ENCODE measurements at places on chromosomes 4 and X. TPM values are rescaled to one million over a fixed set of nuclear protein-coding genes. Genes with fewer than 3 reads are reported as not detected.

The GPR50 gene
- not detected for polyA plus RNA-seq

The DRP2 gene
- polyA plus RNA-seq, result 2.7 TPM

The CABS1 gene
- polyA plus RNA-seq, result 0.12 TPM

DNA sequence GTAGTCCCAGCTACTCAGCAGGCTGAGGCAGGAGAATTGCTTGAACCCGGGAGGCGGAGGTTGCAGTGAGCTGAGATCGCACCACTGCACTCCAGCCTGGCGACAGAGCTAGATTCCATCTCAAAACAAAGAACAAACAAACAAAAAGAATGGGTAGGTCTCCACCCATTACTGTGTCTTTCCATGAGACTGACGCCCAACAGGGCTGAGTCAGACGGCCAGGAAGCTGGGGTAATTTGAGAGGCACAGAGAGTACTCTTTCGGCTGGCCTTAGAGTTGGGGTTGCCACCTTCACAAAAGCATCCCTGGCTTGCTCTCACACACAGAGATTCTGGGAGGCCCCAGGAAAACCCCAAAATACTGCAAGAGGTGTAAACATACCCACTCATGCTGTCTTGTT lies 72.0 kb upstream of the DHRSX start:
- DNase-seq, result no peak

GRCh38 chr4:83771113-83771705 lies 235.3 kb downstream of the GPAT3 start:
- peak; percentile 11 for DNase-seq

DNA sequence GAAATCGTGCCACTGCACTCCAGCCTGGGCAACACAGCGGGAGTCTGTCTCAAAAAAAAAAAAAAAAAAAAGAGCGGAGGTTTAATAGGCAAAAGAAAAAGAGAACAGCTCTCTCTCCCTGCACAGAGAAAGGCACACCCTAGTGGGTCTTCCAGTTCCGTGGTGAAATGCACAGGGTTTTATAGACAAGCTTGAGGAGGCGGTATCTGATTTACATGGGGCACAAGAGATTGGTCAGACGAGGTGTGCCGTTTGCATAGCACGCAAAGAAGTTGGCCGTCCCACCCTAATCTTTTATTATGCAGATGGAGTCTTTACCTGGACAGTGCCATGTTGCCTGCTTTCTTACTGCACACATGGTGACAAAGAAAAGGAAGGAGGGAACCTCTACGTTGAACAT lies 33.5 kb upstream of the REST start:
- DNase-seq, result no peak

The AMBN gene
- polyA plus RNA-seq, result 1.4 TPM
